ENCODE measurements at places on chromosomes 12 and 14.

DNA sequence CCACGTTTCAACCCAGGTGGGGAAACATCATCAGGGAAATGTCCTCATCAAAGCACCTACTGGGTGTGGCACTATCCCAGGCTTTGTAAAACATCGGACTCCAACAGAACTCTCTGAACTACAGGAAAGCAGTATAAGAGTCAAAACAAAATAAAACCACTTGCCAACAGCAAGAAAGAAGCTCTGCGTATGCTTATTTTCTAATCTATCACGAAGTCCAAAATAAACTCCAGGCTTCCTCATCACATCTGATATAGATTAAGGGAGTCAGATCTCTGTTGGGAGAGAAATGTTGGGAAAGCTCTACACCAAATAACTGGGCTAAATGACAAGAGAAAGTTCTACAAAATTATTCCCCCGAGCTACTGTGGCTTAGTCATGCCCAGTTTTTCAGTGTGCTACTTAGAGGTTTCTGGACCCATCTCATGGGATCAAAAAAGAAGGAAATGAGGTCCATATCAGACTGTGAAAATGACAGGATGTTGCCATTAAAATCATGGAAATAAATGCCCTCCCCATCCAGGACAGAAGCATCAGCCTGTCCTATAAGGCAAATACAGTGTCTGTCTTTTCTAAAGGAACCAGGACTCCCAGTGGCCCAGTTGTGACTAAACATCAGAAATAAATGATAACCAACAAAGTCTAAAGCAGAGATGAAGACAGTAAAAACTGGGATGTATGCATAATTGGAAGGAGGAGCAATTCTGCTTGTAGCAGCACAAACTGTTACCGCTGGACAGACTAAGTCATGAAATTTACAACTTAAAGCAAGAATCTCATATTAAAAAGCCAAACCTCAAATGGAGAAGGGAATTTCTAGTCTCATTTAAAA, 149.5 kb downstream of the STXBP6 start:
- DNase-seq = no peak

DNA sequence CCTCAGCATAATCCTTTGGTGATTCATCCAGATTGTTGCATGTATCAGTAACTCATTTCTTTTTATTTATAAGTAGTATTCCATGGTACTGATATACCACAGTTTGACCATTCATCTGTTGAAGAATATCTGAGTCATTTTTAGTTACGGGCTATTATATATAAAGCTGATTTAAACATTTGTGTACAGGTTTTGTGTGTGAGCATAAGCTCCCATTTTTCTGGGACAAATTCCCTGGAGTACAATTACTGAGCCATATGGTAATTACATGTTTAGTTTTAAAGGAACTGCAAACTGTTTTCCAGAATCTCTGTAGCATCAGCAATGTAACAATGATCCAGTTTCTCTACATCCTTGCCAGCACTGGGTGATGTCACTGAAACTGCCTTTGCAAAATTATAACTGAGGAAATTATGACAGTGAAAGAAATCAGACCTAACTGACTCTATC, 236.2 kb upstream of the KRR1 start:
- no peak for DNase-seq

DNA sequence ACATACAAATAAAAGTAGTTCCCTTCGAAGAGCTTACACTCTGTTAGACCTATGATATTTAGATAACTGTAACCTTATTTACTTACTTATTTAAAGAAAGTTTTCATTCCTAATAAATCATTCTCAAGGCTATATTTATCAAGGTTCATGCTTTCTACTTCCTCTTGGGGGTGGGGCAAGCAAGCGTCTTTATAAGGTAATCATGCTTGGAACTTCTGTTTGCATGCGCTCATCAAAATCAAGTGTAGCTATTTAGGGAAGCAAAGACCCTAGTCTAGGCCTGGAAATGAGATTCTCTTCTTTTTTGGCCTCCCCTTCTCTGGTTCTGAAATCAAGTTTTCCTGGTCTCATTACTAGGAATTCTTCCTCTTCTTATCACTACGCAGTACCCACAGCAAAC, 766 bp downstream of the RERG start:
- no peak for DNase-seq

DNA sequence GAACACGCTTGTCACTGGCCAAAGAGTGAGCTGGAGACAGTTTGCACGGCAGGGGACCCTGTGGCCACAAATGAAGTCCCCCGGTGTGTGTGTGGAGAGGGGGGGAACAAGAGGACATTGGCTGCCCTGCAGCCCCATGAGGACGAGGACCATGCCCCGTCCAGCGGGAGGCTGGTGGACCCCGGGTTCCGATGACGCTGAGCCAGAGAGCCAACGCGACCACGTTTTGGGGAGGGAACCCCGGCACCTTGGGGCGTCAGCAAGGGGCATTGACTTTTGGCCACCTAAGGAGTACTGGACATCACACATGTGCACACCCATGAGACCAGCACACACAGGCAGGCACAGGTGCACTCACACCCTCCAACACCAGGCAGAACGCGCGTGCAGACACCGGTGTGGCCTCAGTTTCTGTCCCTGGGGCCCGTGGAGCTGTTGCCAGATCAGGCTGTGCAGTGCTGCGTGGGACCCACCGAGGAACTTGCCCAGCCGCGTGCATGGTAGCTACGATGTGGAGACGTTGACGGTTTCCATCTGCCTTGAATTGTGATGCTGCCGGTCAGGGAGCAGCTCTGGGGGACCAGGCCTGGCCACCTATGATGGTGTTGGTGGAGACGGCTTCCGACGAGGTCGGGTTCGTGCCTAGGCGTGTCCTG, 26.5 kb downstream of the NOC4L start:
- no peak for DNase-seq

GRCh38 chr12:110998971-110999370, 78.6 kb upstream of the MYL2 start:
- DNase-seq = no peak

DNA sequence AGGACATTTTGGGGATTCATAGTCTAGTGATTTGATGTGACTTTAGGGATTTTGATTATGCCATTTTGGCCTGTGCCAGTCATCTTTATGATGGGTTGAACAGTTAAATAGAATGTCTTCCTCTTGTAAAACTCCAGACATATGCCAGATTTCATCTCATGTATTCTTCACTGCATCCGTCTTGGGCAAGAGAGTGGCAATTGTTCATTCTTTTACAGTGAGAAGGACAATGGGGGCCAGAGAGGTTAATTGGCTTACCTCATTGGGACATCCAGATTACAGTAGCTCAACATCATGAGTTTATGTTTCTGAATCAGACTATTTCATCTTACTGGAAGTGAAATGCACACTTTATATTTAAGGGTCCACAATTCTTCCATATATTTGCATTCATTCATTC, 108.2 kb upstream of the SLC38A2 start:
- DNase-seq = no peak

- no peak for DNase-seq
Observed at GRCh38 chr14:103801459-103801858, 45.9 kb downstream of the PPP1R13B start.

DNA sequence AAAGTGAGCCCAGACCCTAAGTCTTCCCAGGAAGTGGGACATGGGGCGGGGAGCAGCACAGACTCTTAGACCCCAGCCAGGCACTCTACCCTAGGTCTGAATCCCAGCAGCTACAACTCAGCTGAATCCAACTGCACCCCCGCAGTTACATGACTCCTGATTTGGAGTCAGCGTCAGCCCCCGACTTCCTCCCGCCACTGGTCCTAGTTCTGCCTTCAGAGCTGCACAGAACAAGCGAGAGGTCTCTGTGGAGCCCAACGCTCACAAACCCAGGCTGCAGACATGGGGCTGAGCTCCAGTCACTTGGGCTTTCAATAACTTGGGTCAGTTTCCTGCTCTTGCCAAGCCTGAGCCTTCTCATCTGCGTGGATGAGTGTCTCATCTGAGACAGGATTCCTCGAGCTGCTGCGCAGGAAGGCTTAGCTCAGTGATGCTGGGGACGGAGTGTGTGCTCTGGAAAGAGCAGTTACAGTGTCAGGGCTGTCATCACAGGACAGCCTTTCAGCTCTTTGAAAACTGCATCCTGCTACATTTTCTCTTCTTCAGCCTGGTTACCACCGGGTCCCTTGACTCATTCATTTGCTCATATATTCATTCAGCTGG, 30.6 kb upstream of the NXPH4 start:
- no peak for DNase-seq

- DNase-seq = no peak
Observed at GRCh38 chr12:105670672-105671071, 340.2 kb downstream of the C12orf75 start.

- no peak for DNase-seq
Observed at GRCh38 chr14:92644171-92644969, 104.1 kb downstream of the LGMN start.

DNA sequence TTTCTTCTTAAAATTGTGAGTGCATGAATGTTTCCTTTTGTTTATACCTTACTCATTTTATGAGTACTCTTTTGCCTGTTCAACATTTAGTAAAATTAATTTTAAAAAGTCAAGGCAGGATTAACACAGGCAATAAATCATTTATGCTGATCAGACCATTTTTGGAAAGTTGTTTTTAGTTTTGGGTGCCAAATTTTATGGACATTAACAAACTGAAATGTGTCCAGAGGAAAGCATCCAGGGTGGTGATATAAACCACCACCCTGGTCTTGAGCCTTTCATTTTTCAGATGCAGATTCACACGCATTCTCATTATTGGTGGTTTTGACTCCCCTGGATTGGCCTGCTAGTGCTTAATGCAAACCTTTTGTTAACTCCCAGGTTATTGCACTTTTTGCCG, 26.3 kb downstream of the RASSF8 start:
- no peak for DNase-seq

GRCh38 chr12:79414252-79414651, 276.5 kb downstream of the PAWR start:
- DNase-seq = no peak

DNA sequence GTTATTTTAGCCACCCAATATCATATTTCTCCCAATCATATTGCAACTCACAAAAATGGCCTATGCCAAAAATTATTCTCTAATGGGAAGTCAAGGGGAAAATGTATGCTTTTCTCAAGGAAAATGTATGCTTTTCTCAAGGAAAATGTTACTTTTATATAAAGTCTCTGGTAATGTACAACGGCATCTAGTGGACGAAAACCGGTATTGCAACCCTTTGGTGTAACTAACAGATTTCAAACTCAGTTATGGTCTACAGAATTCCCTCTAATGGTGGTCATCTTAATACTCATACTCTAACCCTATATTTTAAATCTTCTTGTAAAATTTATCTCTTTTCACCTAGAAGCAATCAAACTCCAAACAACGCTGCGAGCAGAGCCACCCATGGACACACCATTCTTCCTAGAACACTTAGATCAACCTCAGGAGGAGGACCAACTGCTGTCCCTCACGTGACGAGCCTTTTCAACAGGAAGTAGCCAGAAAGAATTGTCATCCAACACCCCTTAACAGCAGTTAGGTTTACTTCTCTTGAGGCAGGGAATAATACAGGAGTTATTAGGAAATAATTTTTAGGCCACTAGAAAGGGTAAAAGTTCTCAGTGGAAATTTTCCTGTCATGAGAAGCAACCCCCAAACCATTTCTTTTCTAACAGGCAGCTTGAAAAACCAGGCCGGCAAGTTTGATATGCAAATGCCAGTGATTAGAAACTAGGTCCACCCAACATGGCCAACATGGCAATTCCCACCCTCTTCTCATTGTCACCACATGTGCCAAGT, 20.1 kb downstream of the APOBEC1 start:
- peak; percentile 69 for DNase-seq

DNA sequence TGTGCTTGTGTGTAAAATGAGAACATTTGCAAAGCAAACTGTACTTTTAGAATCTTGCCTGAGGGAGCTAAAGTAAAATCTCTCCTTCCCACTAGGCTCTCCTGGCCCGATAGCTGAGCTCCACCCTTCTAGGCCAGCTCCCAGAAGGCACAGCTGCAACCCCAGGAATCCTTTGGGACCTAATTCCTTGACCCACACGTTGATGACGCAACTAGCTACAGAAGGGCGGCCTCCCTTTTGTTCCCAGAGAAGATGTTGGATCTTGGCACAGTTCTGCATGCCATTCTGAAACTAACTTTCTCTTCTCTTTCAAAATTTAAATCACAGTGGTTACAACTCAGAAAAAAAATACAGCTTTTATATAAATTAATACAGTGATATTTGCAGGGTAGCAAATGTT, 268.1 kb downstream of the EGLN3 start:
- DNase-seq = no peak

GRCh38 chr12:70043490-70044138, 199.6 kb upstream of the CNOT2 start:
- no peak for DNase-seq

- no peak for DNase-seq
Observed at GRCh38 chr14:96507723-96508122, 5.5 kb downstream of the PAPOLA start.

GRCh38 chr14:68248481-68249255, 429.1 kb downstream of the RAD51B start:
- DNase-seq = peak; percentile 53

DNA sequence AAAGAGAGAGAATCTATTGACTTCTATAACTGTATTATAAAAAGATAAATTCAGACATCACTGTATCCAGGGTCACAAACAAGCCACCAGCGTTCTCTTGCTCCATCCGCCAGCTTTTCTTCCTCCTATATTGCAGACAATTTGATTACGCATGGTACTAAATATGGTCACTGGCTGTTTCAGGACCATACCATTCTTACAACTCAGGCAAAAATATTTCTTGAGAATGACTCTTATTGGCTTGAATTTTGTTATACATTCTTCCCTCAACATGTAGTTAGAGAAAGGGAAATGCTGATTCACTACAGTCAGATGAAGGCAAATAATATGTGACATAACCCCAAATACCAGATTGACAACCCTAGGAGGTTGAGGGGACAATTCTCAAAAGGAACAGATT, 101.3 kb downstream of the SLC6A15 start:
- DNase-seq = no peak

DNA sequence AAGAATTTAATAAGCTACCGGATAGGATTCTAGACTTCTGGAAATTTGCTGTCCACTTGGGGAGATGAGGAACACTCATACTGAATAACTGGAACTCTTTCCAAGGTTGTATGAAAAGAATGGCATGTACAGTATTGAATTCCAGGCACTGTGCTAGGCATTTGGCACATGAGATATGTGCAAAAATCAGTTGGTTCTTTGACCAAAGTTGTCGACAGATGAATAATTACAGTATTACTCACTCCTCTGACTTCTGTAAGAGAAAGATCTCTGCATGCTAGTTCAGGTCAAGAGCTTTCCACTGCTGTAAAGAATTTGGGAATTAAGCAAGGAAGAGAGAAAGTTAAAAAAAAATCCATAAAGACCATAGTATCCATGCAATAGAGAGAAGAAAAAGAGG, 764.7 kb downstream of the BCL11B start:
- no peak for DNase-seq

DNA sequence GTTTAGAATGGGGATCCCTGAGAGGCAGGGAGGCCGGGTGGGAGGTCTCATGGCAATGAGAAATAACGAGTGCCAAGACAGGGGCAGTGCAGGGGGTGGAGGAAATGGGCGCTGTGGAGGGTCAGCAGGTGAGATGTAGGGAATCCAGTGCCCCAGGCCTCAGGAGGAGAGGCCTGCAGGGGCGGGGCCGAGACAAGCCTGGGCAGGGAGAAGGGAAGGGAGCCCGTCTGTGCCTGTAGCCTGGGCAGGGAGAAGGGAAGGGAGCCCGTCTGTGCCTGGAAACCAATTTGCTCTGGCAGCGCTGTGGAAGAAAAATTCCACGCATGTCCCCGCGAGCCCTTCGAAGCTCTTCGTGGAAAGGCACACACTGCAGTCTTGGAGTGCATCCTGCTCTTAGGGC, 10.6 kb upstream of the NCOR2 start:
- DNase-seq = no peak
